Stimulated activated CD8-positive, alpha-beta memory T cell treated with anti-CD3 and anti-CD28 coated beads, Interleukin-2, amount 100 ng/mL, for 1 hour (primary cell): ENCODE measurements at places on chromosomes 6 and 20.

- no peak for DNase-seq
Measured at GRCh38 chr6:161917645-161918044, 643.8 kb upstream of the AGPAT4 start.

GRCh38 chr6:1481286-1481685 is 91.9 kb downstream of the FOXF2 start:
- DNase-seq = no peak

- DNase-seq = no peak
Measured at GRCh38 chr6:81166770-81167169, 585.7 kb downstream of the TENT5A start.

DNA sequence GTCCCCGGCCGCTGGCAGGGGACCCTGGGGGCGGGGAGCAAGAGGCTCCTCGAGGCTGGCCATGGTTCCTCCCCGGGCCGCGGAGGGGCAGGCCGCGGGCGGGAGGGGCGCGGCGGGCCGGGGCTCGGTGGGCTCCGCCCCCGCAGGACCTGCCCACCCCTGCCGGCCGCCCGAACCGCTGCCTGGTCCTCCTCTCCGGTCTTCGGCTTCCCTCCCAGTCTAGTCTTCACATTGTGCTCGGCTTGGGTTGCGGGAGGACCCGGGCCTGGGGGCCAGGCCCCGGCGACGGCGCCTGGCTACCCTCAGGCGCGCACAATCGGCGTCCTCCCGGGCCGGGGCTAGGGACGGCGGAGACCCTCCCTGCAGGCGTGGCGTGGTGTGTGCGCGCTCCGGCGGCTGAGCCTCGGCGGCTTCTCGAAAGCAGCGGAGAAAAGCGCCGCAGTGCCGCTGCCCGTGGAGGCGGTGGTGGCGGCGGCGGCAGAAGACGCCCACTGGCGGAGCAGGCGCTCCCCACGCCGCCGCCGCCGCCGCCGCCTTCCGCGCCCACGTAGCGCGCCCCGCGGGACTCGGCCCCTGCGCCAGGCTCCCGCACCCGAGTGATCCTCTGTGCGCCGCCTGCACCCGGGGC is at the start of gene PDE10A:
PDE10A (minus strand) TSS at position 493 of the 628 bp plus-strand sequence; CDS start at position 63, 430 bp downstream.
- DNase-seq = no peak

- DNase-seq = no peak
Measured at GRCh38 chr6:133083248-133083967, 157.7 kb upstream of the EYA4 start.

- DNase-seq = no peak
Measured at GRCh38 chr20:51431321-51431720, 111.2 kb downstream of the NFATC2 start.

GRCh38 chr20:47456952-47457724 is 44.5 kb upstream of the NCOA3 start:
- no peak for DNase-seq

- DNase-seq = no peak
Measured at GRCh38 chr6:63683071-63683603, 47.5 kb downstream of the PHF3 start.

- DNase-seq = no peak
Measured at GRCh38 chr6:108608453-108609275, 47.9 kb downstream of the FOXO3 start.
